Stimulated activated CD8-positive, alpha-beta memory T cell treated with anti-CD3 and anti-CD28 coated beads, Interleukin-12 subunit alpha, Interleukin-12 subunit beta, amount 100 ng/mL, for 1 hour (primary cell): ENCODE measurements at places on chromosomes 5 and 9.

DNA sequence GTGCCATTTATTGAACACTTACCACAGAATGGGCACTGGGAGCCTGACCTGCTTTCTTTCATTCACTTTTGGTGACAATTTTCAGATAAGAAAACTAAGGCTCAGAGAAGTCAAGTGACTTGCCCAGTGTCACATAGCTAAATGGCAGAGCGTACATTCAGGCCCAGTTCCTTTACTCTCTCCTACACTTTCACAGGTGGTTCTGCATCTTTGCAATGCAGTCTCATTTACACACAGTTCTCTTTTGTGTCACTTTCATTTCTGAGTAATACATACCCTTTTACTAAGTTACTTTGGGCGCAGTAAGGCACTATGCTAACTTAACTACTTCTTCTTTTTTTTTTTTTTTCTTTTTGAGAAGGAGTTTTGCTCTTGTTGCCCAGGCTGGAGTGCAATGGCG, 8.3 kb downstream of the NFIL3 start:
- no peak for DNase-seq

GRCh38 chr9:107260437-107261081, 22.5 kb upstream of the RAD23B start:
- no peak for DNase-seq

GRCh38 chr5:157710882-157711281, 20.3 kb upstream of the THG1L start:
- no peak for DNase-seq

GRCh38 chr5:179227229-179227579, 118.1 kb downstream of the ADAMTS2 start:
- no peak for DNase-seq

DNA sequence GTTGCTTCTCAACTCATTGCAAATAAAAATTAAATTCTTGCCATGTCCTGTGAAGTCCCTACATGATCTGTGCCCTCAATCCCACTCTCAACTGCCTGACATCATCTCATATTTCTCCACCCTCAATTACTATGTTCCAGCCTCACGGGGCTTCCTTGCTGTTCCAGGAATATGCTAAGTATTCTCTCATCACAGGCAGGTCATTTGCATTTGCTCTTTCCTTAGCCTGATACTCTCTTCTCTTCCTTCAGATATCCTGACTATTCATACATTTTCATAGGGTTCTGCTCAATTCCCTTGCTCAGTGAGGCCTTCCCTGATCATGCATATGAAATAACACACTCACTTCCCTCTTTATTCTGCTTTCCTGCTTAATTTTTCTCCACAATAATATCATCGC, 135.1 kb upstream of the DAB2 start:
- no peak for DNase-seq

- DNase-seq = no peak
Observed at GRCh38 chr5:133048993-133049725, 2.7 kb upstream of the HSPA4 start.

- no peak for DNase-seq
Observed at GRCh38 chr9:68755752-68756151, 50.7 kb downstream of the PIP5K1B start.

DNA sequence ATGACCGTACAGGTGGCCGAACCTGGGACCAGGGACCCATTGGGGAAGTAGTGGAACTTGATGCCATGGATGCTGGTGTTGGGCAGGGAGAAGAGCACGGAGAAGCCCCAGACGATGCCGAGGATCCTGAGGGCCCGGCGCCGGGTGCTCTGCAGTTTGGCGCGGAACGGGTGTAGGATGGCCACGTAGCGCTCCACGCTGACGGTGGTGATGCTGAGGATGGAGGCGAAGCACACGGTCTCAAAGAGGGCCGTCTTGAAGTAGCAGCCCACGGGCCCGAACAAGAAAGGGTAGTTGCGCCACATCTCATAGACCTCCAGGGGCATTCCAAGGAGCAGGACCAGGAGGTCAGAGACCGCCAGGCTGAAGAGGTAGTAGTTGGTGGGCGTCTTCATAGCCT, 585 bp downstream of the NMUR2 start:
- DNase-seq = no peak

DNA sequence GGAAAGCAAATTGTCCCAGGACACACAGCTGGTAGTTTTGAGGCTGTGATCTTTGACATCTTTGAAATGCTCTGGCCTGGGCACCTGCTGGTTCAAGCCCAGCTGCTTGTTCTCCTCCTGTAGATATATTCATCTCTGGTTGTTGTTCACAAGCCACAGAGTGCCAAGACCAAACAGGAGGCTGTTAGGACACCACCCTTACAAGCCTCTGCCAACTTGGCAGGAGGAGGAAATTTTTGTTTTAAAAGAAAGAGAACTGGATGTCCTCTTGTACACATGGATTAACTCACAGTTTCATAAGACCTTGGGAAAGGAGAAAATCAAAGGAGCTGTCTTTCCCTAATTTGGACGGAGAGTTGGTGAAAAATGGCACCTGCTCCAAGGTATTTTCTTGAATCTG, 8.5 kb upstream of the ZFP62 start:
- no peak for DNase-seq

DNA sequence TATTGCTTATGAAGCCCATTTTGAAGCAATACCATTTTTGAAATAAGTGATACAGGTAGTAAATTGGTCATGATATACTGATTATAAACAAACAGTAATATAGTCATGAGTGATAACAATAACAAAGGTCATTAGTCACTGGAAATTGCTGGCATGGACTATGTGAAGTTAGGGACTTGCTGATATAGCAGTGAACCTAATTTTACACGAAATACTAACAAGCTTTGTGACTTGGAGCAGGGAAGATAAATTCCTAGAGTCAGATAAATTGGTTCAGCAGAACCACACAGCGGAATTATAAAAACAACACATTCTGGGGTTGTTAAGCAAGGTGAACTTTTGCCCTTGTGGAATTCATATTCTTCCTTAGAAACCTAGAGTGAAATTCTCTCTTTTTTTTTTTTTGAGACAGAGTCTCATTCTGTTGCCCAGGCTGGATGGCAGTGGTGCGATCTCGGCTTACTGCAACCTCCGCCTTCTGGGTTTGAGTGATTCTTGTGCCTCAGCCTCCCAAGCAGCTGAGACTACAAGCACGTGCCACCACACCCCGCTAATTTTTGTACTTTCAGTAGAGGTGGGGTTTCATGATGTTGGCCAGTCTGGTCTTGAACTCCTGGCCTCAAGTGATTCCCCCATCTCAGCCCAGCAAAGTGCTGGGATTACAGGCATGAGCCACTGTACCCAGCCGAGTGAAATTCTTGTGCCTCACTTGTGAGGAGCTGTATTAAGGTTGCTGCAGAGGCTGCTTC, 6.0 kb downstream of the UGCG start:
- no peak for DNase-seq

DNA sequence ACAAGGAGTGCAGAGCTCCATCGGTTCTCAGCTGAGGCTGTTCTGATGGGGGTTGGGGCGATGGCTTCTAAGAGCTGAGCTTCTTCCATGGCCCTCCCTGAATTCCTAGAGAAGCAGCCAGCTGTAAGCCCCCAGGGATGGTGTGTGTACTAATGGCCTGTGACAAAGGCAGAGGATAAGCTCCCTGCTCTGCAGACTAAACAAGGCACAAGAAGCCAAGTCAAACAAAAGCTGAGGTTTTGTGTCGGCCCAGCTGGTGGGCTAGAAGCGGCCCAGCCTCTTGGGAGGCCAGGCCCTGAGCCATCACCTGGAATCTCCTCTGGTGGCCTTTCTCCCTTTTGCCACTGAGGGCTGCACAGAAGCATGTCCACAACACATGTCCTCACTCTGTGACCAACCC, 75.0 kb upstream of the XPA start:
- no peak for DNase-seq

DNA sequence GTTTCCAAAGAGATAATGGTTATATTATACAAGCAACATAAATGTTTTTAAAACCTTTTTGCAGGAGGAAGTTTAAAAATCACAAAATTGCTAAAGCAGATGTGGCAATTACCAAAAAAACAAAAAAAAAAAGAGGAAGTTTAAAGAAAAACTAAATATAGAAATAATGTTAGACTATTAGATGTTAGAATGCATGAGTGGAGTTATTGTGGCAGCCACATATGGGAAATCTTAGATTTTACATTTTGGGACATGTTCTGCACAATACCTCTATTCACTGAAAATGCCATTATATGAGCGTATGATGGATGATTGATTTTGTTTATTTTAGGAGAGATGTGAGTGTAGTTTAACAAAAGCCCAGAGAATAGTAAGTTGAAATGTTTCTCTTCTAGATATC, 31.2 kb upstream of the DTWD2 start:
- DNase-seq = no peak

DNA sequence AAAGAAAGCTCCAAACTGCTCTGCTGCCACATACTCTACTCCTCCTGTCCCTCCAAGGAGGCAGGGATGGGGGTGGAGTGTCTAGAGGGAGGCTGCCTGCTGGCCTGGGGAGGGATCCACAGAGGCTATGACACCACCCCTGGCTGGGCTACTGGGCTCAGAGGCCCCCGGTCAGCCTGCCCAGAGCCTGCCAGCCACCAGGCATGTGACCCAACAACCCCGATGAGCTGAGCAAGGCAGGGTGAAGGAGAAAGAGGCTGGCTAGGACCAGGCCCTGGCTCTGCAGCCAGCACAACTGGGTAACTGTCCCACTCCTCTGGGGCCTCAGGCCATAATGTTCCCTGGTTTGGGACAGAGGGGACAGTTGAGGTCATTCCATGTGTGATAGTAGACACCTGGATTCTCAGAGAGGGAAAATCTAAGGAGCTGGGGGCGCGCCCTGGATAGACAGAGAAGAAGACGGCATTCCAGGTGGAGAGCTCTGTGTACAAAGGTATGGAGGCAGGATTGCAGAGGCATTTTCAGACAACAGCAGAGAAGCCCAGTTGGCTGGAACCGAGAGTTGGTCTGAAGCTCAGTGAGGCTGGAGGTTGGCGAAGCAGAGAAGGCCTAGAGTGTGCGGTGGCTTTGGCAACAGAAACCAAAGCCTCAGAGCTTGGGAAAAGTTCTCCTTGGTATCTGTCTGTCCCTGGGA, 33.8 kb upstream of the IL17B start:
- DNase-seq = no peak

GRCh38 chr5:1494780-1495524, 28.8 kb downstream of the LPCAT1 start:
- DNase-seq = no peak

GRCh38 chr9:134146774-134147493, 11.1 kb downstream of the WDR5 start:
- no peak for DNase-seq

DNA sequence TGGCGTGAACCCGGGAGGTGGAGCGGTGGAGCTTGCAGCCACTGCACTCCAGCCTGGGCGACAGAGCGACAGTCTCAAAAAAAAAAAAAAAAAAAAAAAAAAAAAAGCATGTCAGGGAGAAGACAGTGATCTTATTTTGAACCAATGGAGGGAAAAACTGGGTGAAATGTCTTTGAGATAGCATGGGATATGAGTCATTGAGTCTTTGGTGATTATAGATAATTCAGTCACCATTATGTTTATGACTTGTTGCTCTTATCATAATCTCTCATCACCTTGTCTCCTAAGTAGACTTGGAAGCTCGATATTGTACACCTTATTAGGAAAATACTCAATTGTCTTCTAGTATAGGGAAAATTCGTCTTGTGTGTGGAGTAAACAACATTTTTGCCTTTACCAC, 55.1 kb upstream of the KDM4C start:
- no peak for DNase-seq

GRCh38 chr9:34985311-34985899, 4.1 kb upstream of the DNAJB5 start:
- DNase-seq = peak; percentile 45

GRCh38 chr9:111740739-111741138, 54.0 kb downstream of the SHOC1 start:
- DNase-seq = no peak

- DNase-seq = no peak
Observed at GRCh38 chr5:109998726-109999125, 309.0 kb downstream of the MAN2A1 start.

DNA sequence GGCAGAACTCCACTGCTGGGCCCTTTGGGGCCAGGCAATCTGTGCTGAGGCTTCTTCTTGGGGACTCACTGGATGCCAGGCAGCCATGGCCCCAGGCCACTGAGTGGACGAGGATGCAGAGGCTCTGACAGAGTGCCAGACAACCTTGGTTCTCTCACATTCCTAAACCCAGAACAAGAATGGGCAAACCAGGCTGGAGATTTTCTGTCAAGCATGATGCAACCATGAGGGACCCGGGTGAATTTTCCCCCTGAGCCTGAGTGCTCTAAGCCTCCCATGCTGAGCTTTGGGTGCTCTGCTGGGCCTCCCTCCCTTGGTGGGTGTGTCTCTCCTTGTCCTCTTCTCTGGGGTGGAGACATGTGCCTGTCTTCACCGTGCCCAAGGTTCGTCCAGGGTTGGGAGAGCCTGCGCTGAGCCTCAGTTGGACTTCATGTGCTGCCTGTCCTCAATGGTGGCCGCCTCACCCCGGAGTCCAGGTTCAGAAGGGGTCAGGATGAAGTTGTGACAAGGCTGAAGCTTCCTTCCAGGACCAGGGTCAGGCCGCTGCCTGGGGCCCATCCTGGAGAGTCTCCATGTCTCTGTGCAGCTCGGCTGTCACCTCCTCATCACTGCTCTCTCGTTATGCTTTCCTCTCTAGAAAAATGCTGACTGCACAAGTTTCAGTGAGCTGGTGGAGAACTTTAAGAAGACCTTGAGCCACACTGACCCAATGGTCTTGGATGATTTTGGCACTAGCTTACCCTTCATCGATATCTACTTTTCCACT, 24.1 kb downstream of the PITX1 start:
- DNase-seq = no peak

GRCh38 chr5:41636605-41637004, 126.2 kb upstream of the PLCXD3 start:
- DNase-seq = no peak

- no peak for DNase-seq
Observed at GRCh38 chr9:106634641-106635040, 228.3 kb upstream of the ZNF462 start.

DNA sequence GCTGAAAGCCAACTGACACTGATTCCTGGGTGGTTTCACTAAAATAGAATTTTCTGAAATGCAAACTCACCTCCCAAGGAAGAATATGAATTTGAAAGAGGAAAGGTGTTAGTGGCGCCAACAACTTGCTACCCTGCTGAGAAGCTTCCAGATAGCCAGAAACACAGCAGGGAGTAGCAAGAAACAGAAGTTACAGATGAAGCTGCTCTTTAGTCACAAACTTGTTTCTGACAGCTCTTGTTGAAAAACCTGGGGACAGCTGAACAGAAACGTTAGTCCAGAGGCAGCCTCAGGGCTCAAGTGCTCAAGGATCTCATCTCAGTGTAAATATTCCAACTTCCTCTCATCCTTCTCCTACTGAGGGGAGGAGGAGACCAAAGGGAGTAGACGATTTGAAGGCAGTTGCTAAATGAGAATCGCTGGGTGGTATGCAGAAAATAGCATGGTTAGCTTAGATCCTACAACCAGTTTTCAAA, 184.1 kb downstream of the PDE4D start:
- DNase-seq = no peak

DNA sequence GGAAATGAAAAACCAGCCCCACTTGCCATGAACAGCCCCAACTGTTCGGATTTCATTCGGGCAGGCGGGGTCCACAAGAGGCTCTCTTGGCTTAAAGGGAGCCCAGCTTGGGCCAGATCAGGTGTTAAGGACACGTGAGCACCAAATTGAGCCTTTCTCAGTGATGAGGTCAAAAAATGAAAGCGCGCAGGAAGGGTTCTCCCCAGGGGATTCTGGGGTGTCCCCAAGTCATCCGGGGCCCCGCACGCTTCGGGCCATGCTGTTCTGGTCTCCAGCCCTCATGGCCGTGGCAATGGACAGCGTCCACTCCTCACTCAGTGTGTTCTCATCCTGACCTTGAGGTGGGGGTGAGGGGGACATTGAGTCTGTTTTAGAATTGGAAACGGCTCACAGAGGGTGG, 10.9 kb downstream of the AK1 start:
- DNase-seq = no peak

GRCh38 chr5:113044776-113045465, 68.3 kb downstream of the DCP2 start:
- DNase-seq = no peak
